ENCODE measurements at places on chromosomes 6 and 20.

- no peak for DNase-seq
Measured at GRCh38 chr6:99512033-99512432, 3.2 kb downstream of the USP45 start.

DNA sequence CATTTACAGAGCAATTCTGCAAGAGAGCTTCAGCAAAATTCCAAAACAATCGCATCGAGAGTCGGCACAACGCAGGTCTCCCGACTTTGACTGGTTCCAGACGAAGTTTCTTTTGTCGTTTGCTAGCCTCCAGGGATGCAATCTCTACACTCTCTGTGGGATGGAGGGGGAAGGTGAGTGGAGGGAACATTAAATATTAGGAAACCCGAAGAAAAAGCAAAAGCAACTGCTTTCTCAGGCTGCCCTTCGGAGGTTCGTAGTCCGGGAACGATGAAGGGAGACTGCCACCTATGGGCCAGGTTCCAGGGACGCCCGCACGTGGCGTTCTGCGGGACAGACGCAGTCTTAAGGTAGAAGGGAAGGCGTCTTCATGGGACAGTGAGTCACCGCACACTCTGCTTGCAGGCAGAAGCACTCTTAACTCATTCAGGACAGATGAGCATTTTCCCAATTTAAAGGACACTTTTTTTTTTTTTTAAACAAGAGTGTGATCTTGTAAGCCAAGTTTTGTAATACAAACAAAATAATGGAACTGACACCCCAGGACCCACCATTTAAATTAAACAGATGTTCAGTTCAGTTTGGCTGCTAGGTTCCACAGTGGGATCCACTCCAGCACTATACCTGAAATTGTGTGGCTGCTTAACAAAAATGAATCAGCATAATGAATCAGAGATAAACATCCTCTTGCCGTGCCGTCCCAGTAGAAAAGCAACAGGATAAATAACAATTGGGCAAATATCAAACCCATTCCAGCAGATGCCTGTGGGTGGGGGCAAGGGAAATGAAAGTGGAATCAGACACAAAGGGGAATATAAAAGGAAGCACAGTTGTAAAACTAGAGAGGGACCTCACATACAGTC is 65.8 kb upstream of the ARMC2 start:
- peak; percentile 80 for DNase-seq

DNA sequence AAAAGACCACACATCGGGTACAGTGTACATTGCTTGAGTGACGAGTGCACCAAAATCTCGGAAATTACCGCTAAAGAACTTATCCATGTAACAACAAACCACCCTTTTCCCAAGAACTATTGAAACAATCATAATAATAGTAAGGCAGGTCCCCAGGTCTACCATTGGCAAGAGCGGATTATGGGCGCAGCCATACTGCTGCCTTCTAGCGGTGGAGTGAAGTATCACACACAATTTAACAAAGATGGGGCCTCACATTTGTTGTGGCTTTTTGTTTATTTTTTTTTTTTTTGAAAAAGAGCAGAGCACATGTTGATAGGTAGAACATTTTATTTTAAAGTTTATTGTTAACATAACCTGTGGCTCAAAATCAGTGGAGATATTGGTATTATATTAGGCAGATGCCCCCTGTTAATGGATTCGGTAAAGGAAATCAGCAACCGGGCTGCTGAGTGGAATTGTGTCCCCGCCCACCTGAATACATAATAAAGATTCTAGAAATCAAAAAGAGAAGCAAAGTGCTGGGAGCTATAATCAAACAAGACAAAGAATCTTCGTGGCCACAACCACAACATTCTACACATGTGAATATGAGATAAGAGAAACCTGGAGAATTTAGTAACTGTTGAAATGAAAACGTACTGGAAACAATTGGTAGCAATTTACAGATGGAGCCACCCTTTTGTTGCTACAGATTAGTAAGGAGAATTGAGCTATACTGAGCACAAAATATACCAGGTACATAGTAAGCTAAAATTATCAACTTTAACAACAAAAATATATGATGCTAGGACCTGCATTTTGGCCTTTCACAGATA is 94.2 kb upstream of the EXOC2 start:
- peak; percentile 32 for DNase-seq

DNA sequence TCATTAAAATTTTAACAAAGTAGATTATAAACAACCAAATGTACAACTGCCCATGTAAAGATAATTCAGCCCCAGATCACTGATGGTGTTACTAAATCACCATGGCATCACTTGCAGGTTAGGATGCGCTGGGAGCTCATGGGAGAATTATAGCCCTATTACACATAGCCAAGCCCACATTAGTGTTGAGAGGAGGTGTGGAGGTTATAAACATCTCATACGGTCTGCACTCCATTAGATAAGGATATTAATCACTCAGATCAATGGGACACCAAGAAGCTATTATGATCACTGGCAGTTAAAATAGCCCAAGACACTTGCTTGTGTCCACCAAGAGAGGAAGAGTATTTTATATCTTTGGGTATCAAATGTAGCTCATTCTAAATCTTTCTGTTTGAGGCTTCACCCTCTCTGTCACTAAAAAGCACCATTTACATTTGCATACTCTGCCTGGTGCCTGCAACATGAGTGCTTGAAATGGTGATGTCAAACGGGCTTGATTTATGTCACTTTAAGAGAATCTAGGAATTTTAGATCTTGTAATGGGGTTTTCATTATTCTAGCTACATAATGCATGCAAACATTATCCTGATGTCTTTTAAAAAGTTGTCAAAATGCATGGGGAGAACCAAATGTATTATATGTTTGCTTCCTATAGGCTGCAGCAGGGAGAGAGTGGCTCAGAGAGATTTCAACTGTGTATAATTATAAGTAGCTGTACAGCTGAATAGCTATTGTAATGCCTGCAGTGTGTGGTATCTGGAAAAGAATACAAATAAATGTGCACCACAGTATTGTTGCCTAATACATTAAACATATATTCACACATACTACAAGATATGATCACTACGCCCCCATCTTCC is 654.1 kb upstream of the MARCKS start:
- DNase-seq, result no peak

DNA sequence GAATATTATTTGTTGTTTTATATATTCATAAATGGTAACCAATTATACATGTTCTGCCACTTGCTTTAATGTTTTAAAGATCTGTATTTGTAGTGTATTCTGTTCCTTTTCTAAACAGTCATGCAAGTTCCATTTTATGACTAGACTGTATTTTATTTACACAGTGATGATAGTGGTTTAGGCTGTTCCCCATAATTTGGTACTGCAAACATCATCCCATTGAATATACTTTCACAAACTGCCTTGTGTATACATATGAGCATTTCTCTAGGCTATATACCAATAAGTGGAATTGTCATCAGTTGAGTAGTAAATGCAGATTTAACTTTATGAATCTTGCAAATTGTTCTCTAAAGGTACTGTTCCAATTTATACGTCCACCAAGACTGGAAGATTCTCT is 738.0 kb downstream of the EPHA7 start:
- DNase-seq, result no peak

- DNase-seq, result peak; percentile 27
Measured at GRCh38 chr6:20811109-20811761, 277.0 kb downstream of the CDKAL1 start.

- DNase-seq, result peak; percentile 75
Measured at GRCh38 chr6:67252663-67253062, 1382.4 kb upstream of the ADGRB3 start.

GRCh38 chr20:48703511-48704219 is 124.1 kb downstream of the PREX1 start:
- DNase-seq, result no peak

GRCh38 chr6:30322527-30323501 is 3.9 kb upstream of the TRIM39 start:
- DNase-seq, result no peak

DNA sequence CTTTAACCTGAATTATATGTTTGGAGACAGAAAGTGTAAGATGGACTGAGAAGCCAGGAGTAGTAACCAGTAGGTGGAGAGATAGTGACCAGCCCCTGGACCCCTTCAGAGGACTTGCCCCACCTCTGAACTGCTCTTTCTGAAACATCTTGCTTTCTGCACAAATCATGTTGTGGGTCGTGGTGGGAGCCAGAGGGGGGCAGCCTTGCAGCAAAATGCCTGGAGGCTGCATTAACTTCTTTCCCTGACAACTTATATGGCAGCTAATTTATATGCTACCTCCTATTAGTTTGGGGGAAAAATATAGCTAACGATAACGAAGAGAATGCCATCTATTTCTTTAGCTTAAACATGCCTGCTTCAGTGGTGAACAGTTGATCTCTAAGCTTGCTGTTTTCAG is 859.8 kb downstream of the MAFB start:
- DNase-seq, result no peak

DNA sequence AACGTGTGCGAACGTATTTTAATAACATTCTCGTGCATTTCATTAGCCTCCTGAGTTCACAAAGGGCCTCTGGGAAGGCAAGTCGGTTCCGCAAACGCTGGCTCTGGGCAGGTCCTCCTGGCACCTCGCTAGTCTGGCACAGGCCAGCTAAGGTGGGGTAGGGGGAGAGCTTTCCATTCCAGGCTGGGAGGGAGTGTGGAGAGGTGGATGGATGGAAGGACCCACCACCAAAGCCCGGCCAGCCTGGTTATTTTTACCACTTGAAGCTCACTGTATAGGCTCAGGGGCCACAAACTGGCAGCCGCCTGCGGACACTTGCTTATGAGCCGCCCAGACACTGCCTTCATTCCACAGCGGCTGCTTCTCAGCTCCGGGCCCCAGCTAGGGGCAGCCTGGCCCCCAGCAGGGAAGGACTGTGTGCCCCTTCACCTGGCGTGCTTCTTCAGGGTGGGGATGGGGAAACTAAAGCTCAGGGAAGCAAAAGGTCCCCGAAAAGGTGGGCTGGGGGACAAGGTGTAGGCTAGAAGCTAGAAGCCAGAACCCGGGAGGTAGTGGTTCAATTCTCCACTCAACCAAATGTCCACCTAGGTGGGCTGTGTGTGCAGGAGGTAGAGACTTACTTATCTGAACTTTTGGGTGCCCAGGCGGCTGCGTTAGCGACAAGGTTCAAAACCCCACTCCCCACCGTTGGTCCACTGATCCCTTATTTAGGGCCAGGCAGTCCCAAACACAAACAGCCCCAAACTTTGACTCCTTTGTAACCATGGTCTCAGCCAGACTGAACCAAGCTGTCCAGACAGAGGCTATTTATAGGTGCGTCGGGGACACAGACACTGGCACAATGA is 1.7 kb downstream of the PMEPA1 start:
- DNase-seq, result no peak

DNA sequence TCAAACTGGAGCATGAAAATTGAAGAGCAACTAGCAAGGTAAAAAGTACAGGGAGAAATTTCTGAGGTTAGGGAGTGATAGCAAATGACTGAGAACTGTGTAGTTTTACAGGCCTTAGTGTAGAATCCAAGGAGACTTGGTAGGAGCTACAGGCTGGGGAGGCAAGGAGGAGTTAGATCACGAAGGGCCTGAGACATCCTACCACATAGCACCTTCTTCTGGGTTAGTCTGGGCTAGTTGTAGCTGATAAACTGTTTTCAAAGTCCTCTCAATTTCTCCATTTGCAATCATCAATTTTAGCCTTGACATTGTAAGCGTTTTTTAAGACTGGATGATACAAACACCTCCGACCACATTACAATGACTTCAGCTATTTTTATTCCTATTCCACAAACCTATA is 209.7 kb downstream of the TMEM200A start:
- DNase-seq, result no peak

- DNase-seq, result no peak
Measured at GRCh38 chr20:63179687-63180568, 36.0 kb downstream of the YTHDF1 start.

GRCh38 chr6:24891004-24891403 is 44.8 kb downstream of the RIPOR2 start:
- DNase-seq, result no peak

DNA sequence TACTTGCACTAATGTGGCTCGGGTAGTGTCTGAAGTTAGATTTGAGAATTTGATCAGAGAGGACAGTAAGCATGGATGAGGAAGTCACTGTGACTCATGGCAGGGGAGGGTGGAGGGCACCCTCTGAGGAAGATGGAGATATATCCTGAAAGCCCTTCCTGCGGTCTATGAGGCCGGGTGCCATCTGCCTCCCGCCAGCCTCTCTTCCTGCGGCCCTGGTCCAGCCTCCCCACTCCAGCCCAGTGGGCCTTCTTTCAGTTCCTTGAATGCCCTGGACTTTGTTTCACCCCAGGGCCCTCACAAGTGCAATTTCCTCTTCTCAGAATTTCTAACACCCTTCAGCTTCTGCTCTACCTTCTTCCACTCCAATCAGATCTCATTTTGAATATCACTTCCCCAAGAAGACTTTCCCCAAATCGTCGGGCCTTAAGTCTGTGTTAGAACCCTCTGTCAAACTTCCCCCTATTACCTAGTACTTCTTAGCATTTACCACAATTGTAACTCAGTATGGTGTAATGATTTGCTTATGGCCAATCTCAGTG is 20.2 kb upstream of the TNFAIP3 start:
- no peak for DNase-seq

Data from BE2C (cell line).